ENCODE measurements at places on chromosomes 5 and 9.

DNA sequence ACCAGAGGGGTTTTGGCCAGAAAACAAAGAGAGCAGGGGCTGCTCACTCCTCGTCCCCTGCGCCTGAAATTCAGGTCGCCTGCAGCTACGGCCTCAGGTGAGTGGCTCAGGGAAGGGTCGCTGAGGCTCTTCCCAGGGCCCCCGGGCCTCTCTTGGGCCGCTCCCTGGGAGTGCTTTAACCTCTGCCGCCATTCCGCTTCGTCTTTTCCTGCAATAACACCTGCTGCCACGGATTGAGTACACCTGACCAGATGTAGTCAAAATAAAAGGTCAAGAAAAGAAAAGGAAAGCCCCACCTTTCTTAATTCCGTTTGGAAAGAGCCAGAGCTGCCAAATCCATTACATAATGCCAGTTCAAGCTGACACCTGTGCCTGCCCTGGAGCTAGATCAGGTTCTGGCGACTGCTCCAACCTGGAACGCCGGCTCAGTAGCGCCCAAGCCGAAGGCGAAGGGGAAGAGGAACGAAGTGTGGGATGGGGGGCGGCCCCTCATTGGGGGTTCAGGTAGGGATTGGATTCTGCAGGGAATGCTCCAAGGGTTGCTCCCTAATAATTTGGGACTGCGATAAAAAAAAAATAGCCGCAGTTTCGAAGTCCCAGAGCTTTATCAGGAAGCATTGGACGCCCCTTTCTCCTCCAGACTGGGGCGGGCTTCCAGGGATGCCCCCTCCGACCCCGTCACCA is 193.9 kb downstream of the MEF2C start:
- no peak for DNase-seq

DNA sequence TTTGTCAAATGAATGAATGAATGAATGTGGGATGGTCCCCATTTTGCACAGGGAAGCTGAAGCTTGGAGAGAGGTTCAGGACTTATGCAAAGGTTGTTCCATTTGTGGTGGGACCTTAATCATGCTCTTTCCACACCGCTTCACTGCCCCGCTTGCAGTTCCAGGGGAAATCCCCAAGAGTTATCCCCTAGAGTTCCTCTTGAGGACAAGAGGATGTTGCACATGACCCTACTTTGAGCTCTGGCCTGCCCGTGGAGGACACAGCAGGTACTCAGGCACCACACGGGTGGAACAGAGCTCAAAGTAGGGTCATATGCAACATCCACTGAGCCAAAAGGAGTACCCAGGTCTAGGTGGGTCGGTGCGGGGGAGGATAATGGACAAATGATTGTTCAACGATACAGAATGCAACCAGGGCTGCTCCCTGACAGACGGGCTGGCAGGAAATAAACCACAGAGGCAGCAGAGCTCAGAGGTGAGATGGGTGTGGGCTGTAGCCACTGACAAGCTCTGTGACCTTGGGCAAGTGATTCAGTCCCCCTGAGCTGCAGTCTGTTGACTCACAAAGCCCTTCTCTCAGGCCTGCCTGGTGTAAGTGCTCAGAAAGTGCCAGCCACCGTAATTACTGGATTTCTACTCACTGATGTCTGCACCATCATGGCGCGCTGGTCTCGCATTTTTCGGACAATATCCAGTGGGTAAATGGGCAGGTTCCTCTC is 60.3 kb upstream of the EPB41L4B start:
- no peak for DNase-seq

- no peak for DNase-seq
These were observed 161.8 kb downstream of the PBX3 start for GRCh38 chr9:125908966-125909365.

DNA sequence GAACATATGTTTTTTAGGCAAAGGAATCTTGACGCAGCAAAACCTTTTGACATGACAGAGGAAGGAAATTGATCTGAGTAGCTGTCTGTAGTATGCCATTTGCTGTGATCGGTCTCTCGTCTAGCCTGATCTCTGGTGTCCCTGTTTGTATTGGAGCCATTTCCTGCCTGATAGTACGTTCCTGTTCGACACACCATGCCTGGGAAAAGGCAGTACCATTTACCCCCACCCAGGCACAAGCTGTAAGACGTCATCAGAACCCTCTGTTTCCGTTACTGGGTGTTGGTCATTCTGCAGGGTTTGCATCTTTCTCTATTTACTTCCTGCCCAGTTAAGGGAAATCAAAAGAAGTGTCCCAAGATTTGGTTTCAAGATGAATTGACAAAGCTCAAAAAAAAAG is 129.7 kb downstream of the CEMIP2 start:
- no peak for DNase-seq

DNA sequence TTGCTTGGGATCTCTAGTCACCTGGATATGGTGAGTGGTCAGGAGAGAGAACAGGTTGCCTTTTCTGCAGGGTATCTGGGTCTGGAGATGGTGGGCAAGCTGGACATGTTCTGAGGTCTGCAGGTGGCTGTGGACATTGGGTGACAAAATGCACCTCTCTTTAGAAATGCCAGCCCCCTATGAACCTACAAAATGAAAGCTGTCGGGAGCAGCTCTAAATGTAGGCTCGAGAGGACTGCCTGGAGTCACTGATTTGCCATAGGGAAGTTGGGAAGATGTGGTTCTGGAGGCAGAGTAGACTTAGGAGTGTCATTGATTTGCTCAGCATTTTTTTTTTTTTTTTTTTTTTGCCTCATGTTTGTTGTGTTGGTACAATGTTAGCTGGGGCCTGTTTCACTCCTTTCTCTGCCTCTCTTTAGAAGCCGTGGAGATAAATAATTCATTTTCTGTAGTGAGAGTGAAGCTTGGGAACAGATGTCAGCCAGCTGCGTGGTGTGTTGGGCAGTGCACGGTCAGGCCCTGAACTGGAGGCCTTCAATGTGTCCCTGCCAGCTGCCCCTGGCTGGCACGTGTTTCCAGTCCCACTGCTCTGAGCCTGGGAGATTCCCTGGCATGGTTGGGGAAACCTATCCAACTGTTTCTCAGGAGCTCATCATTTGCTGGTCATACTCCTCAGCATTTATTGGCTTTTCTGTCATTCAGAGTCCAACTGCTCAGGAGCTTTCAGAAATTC is 5.4 kb downstream of the RGS3 start:
- no peak for DNase-seq

DNA sequence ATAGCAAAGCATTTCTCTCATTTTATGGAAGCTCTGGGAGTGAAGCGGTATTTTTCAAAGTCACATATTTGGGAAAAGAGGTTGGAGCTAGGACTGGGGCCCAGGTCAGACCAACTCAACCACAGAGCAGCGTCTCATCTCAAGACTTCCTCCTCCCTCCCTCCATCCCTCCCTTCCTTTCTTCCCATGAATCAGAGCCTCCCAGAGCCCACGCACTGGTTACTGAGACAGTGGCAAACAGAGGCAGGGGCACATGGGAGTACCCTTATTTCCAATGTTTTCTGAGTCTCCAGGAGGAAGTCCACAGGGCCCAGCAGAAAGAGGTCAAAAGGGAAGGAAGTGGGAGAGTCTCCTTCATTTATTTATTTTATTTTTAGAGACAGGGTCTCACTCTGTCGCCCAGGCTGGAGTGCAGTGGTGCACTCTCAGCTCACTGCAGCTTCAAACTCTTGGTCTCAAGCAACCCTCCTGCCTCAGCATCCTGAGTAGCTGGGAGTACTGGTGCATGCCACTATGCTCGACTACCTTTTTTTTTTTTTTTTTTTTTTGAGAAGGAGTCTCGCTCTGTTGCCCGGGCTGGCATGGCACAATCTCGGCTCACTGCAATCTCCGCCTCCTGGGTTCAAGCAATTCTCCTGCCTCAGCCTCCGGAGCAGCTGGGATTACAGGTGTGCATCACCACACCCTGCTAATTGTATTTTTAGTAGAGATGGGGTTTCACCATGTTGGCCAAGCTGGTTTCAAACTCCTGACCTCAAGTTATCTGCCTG is 52.5 kb upstream of the CDKN2AIPNL start:
- no peak for DNase-seq

DNA sequence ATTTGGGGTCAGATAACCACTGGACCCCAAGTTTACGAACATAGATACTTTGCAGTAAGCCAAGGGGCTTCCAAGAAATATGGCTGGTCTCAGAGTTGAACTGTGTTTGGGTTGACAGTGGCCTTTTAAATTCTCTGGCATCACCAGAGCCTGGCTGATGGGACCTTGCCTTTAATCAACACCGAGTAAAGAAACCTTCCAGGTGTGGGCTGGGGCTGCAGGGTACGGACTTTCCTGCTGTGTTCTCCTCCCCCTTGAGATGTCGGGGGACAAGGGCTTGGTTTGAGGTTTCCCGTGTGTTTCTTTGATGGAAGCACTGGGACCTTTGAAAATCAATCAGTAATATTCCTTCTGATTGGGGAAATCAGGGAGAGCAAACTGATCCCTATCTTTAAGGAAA is 140.1 kb downstream of the MTX3 start:
- DNase-seq, result no peak

- no peak for DNase-seq
These were observed 257.9 kb upstream of the IRX4 start for GRCh38 chr5:2140501-2141175.

All from AG09319 (cell line).